ENCODE measurements at places on chromosomes 7 and 10.

GRCh38 chr10:85916994-85917573 is 449.5 kb downstream of the GRID1 start:
- DNase-seq = no peak

GRCh38 chr7:20030915-20031362 is 186.2 kb downstream of the MACC1 start:
- DNase-seq = peak; percentile 34

DNA sequence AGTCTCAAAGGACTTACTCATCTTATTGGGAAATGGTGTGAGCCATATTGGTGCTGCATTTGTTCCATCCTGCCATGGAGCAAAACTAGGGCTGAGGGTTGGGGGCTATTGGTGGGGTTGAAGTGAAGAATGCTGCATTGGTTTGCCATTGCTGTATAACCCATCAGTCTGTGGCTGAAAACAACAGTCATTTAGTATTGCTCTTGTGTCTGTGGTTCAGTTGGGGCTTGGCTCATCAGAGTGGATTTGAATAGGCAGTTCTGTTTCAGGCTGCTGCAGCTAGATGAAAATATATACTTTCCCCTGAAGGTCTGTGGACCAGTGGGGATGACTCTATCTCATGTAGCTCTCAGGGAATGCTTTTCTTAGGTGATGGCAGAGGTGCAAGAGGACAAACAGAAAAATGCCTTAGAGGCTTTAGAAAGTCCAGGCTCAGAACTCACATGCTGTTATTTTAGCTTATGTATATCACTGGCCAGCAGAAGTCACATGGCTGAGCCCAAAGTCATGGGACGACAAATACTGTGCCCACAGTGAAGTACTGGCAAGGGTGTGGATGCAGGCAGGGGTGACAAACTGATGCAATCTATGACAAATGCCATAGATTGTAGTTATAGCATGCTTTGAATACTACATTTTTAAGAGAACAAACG is 15.2 kb upstream of the EXOC6 start:
- DNase-seq = no peak

DNA sequence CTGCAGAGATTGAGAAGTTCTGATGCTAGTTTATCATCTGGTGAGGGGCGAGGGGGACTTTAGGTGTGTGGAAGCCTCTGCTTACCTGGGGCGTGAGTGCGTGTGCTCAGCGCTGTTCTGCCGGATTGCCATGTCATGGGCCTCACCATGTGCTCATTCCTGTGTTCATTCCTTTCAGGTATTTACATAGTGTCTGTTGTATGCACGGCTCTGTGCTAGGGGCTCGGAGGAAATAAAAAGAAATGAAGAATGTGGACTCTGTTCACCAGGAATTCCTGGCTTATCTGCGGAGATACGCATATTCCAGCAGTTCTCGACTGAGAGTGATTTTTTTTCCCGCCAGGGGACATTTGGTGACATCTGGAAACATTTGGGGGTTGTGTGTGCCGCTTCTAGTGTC is 152.0 kb downstream of the CAMK1D start:
- no peak for DNase-seq

- DNase-seq = peak; percentile 69
Measured at GRCh38 chr10:58217612-58218011, 50.1 kb downstream of the IPMK start.

DNA sequence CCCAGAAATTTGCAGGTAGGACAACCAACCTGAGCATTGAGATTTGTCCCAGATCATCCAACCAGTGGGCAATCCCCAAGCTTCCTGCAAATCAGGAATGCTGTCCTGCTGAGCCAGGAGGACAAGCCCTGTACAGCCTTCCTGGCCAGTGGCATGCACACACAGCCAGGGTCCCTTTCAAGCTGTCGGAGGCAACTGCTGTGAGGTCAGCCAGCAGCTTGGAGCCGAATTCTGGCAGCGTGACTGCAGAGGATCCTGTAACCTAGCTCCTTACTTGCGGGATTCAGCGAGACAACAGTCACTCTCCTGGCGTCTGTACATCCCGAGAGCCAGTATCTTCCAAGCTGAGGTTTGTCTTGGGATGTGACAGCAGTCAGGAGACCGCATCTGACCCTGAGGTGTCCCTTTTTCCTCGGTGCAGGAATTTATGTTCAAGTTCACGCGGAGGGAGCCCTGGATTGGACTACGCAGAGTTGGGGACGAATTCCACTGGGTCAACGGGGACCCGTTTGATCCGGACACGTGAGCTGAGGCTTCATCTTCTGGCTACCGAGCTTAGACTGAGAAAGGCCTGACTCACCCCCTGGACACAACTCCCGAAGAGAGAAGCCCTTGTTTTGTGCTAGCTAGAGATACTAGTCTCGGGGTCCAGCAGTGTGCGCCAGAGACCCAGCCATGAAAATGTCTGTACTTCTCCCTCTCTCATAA is 18.3 kb downstream of the CLEC2L start:
- peak; percentile 11 for DNase-seq

GRCh38 chr10:51878695-51879094 is 179.3 kb upstream of the CSTF2T start:
- no peak for DNase-seq

GRCh38 chr7:150586785-150587152 is 19.6 kb downstream of the GIMAP4 start:
- no peak for DNase-seq

DNA sequence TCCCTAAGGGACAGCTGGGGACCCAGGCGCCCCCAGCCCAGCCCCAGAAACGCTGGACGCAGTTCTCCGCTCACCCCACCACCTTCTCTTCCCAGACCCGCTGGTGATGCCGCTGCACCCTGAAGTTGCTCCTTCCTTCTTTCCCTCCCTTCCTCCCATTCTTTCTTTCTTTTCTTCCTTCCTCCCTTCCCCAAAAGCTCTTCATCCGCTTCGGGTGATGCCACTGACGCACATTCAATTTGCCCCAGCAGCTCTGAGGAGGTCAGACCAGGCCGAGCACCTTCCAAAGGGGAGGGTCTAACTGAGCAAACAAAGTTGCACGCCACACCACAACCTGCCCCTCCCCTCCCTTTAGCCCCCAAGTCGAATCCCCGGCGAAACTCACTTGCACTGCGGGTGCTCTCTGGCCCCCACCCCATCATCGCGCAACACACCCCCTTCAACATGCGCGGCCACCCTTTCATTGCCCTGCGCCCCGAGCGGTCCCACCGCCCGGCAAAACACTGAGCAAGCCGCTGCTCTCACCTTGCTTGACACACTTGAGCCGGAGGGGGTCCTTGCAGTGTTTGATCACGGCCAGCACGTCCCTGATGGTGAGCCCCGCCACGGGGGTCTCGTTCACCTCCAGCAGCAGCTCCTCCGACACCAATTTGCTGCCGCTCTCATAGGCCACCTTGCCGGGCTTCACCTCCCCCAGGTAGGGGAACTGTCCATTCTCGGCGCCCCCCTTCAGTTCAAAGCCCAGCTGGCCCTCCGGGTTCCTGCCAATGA is 787 bp downstream of the MAGI2 start:
- no peak for DNase-seq

- DNase-seq = no peak
Measured at GRCh38 chr10:15225511-15225910, 57.0 kb upstream of the NMT2 start.

DNA sequence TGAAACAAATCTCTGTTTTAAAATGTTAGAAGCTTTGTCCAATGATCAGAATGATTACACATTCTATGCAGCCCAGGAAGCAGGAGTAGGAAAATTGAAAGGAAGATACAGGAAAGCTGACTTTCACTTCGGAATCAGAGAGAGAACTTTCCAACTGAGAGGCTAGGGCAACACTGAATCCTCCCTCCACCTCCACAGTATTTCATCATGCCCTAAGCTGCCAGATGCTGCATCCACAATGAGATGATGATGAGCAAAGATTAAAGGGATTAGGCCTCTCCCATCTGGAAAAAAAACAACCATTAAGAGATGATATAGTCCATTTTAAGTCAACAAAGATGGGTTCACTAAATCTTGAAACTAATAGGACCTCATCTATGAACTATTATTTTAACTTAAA is 215.6 kb downstream of the GPR37 start:
- DNase-seq = peak; percentile 8

- peak; percentile 88 for DNase-seq
Measured at GRCh38 chr10:125153703-125154490, 6.5 kb downstream of the CTBP2 start.

- no peak for DNase-seq
Measured at GRCh38 chr7:3057066-3057420, 13.4 kb upstream of the CARD11 start.

Measured in EH (cell line).